Right cardiac atrium (tissue), 5 donors: ENCODE measurements at places on chromosomes 4 and X. TPM values are rescaled to one million over a fixed set of nuclear protein-coding genes. Genes with fewer than 3 reads are reported as not detected.

- no peak for DNase-seq
Measured at GRCh38 chr4:8006471-8006870, 66.8 kb upstream of the AFAP1 start.

GRCh38 chrX:95290455-95290854, 1394.2 kb upstream of the DIAPH2 start:
- DNase-seq, result no peak

GRCh38 chr4:90219822-90220221, 92.6 kb downstream of the CCSER1 start:
- DNase-seq, result no peak

- no peak for DNase-seq
Measured at GRCh38 chrX:68424719-68425118, 8.6 kb downstream of the OPHN1 start.

- DNase-seq, result no peak
Measured at GRCh38 chrX:65195621-65196020, 219.4 kb upstream of the ZC4H2 start.

DNA sequence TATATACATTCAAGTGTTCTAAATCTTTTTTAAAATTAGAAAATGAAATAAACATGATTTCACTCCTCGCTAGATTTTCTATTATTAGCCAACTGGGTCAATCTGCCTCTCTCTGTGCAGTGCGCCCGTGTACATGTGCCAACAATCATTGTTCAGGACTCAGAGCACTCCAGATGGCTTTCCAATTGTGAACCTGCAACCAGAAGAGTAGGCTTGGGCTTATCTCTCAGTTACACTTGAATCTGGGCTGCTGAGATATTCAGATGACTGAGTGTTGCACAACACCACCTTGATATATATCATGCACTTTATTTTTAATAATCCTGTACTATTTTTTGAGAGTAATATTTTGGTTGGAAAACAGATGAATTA, 184.0 kb upstream of the FSTL5 start:
- DNase-seq, result peak; percentile 34

GRCh38 chr4:138659812-138660316, 355.7 kb upstream of the NOCT start:
- DNase-seq, result no peak

DNA sequence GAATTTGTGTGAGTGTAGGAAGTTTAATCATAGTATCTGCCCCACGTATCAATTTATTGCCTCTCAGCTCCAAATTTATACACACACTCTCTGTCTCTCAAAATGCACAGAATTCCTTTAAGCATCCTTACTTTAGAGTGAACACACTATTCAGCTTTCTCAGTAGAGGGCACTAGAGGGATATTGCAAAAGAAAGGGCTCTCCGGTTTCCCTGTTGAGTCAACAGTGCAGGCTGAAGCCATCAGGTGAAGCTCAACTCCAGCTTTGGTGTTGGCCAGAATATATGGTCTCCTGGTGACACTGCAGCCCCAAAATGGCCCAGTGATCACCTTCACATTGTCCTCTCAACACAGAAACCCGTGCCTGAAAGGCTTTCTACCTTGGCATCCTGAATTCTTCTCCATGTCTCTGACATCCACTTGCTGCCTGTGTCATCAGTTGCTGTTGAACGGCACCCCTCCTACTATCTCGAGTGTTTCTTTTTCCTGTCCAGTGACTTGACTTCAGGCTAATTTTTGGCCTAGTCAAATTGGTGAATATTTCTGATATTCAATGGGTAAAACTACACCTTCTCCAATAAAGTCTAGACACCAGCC, 670.5 kb downstream of the GABRG1 start:
- DNase-seq, result no peak

DNA sequence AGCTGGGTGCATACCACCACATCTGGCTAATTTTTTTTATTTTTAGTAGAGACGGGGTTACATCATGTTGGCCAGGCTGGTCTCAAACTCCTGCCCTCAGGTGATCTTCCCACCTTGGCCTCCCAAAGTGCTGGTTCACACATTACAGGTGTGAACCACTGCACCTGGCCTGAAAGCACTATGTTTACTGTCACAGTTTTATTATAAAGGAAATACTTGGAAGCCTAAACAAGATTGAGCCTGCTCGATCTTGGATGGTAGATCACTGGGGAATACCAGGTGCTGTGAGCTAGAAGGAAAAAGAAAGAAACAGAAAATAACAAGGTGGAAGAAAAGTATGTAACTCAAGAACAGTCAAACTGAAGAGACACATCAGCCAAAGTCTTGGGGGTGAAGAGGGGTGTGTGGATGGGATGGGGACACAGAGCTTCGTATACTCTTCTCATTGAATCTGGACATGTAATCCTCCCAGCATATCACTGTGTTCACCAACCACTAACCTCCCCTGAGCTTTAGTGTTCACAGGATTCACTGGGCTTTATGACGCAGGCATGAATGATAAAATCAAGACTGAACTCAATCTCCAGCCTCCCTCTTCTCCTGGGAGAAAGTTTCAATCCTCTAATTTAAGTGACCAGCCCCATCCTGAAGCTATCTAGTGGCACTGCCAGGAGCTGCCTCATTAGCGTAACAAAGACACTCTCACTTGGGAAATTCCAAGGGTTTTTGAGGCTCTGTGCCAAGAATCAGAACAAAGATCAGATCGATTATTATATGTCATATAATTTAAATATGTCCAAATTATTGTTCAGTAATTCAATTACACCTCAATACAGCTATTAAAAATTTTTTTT, 40.9 kb downstream of the PDS5A start:
- DNase-seq, result no peak

- peak; percentile 77 for DNase-seq
Measured at GRCh38 chrX:64394874-64395567, at the start of gene MTMR8. Gene MTMR8, minus strand, starts transcription at chrX:64395452. Its CDS starts 89 bp downstream, at chrX:64395363.

DNA sequence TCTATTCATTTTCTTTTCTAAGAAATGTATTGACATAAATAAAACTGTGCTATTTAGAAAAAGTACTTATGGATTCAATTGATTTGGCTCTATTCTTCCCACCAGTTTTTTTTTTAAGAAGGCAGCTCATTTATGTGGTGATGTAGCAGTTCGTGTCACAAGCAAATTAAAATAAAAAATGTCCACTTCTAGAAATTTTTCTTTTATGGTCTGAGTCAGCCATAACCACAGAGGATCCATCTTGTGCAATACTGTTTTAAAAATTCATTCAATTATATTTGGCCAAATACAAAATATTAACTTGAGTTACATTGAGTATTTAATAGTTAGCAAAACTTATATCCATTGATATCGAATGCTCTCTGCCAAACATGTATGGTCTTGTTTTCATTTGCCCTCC, 207.9 kb upstream of the FAT1 start:
- DNase-seq, result no peak

DNA sequence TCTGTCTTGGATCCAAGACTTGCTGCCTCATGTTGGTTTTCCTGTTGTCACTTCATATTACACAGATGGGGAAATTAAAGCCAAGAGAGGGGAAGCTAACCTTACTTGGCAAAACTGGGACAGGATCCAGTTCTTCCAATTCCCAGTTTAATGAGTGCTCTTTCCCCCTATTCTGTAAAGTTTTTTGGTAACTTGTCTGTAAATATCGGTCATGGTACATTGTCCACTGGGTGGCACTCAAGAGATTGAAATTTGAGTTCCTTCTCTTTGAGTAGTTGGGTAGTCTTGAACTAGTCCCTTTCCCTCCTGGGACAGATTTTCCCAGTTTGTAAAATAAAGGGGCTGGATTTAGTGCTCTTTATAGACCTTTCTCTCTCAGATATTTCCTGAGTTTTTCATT, 12.4 kb upstream of the EOLA2 start:
- no peak for DNase-seq

GRCh38 chrX:131955099-131955777, 67.9 kb upstream of the STK26 start:
- no peak for DNase-seq

DNA sequence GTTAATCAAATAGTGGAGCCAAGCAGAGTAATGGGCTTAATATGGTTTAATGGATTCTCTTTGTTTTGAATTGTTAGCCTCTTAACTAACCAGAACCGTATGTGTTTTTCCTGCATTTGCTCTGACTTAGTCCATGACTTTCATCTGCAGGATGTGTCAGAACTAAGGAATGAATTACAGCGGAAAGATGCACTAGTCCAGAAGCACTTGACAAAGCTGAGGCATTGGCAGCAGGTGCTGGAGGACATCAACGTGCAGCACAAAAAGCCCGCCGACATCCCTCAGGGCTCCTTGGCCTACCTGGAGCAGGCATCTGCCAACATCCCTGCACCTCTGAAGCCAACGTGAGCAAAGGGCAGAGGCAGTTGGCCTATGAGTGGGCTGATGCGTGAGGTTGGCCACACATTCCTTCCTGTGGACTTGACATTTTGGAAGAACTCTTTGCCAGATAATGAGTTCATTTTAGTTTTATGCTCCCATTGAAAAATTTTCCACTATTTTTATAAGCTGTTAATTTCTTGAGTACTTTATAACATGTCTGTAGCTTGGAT, 9.1 kb downstream of the MED28 start:
- no peak for DNase-seq

DNA sequence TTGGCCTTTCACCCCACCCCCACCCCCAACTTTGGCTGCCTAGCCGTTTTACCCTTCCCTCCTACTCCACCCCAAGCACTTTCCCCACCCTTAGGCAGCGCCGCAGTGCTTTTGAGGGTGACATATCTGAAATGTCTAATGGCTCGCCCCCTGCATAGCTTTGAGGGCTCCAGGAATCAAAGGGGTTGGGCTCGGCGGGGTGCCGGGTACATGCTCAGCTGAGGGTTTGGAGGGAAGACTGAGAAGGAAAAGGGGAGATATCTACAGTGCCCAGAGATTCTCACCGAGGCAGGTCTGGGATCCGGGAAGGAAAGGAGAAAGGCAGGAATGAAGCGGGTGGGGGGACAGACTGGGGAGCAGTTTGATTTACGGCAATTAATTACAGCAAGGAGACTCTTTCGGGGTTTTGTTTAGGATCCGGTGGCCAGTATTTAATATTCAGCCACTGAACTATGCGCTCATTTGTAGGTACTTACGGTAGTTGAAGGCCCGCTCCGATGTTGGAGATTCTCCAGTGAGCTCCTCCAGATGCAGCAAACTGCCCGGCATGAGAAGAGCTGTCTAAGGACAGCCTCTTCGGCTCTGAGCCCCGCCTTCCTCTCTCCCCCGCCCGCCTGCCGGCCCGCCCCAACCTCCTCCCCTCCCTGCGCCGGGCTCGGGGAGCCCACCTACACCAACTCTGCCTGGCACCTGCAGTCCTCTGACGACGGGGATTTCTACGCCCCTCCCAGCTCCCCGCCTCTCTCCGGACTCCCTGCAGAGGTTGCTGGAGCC, at the start of gene IGSF1:
TSS of gene IGSF1 (minus strand) at position 569 of the 774 bp plus-strand sequence. CDS start 2,632 bp downstream, outside the sequence.
- DNase-seq, result peak; percentile 35

GRCh38 chr4:169604131-169604900, 8.1 kb downstream of the NEK1 start:
- no peak for DNase-seq

GRCh38 chrX:40009462-40009851, 88.3 kb downstream of the BCOR start:
- peak; percentile 40 for DNase-seq

GRCh38 chr4:139177049-139177868, at the start of gene ELF2:
Gene ELF2, minus strand, starts transcription at chr4:139177218. Its CDS starts 39,517 bp downstream, at chr4:139137701.
- peak; percentile 96 for DNase-seq

GRCh38 chr4:3689576-3690550, 76.3 kb upstream of the ADRA2C start:
- peak; percentile 26 for DNase-seq

- peak; percentile 37 for DNase-seq
Measured at GRCh38 chr4:41209187-41209586, 5.2 kb downstream of the APBB2 start.

DNA sequence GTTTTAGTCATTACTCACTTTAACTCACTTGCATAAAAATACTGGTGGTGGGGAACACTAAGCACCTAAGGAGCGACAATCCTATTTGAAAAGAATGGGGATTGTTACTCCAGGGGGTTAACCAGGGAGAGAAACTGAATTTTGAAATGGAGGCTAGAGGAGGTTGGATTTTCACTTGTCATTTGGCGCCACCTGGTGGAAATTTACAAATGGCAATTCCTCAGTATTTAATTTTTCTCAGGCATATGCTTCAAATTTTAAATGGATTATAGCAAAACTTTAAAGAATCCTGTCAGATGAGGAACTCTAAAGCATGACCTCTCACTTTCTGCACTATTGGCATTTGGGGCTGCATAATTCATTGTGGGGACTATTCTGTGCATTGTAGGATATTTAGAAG, 2.7 kb upstream of the GEMIN8 start:
- no peak for DNase-seq

DNA sequence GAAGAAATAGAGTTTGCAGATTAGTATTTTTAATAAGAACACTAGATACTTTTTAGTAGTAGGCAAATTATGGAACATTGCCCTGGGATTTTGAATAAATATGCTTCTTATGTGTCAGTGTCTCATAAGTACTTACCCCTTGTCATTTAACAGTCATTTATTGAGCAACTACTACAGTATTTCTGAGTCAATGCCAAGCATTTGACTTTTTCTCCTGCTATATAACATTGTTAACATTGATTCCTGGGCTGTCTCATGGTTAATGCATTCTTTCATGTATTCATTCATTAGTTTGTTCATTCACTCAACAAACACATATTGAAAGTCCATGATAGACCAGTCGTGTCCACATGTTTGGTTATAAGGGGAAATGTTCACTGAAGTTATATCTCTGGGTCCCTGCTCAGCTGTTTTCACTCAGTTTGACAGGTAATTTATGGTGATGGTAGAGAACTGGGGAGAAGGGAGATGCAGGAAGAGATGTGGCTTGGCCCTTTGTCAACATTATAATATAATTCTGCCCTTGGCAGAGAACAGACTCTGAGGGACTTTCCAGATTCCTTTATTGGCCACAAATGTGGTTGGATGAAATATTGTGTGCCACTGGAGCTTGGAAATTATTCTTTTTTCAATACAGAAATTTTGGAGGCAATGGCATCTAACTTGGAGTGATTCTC, 49.8 kb downstream of the OSTC start:
- no peak for DNase-seq

DNA sequence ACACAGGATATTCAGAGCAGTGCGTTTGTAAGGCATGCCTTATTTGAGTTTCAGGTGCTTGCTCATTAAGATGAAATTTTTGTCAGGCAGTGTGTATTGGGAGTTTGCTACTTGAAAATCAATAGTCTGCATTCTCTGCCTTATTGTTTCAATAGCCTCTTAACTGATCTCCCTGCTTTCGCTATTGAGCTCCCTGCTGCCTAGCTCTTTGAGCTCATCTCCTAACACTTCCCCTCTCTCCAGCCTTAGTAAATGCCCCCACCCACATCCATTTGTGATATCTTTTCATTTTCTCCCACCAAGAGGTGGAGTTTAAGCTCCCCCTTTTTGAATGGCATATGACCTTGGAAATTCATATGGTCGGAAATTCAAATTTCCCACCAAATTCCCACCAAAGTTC, 256.6 kb downstream of the IL1RAPL1 start:
- DNase-seq, result no peak

- no peak for DNase-seq
Measured at GRCh38 chr4:11847167-11847566, 418.5 kb upstream of the HS3ST1 start.

RHOXF2B gene
- total RNA-seq, result not detected

NEUROG2 gene
- total RNA-seq, result not detected

ITM2A gene
- 135 TPM for total RNA-seq

TBC1D9 gene
- total RNA-seq, result 12.7 TPM

CSAG3 gene
- total RNA-seq, result not detected

NIPAL1 gene
- 0.23 TPM for total RNA-seq

TRIM2 gene
- total RNA-seq, result 28.0 TPM
